Activated T-helper 1 cell treated with Interleukin-2 at 50 U/mL for 16 hours (primary cell): ENCODE measurements at places on chromosomes 12 and 14.

GRCh38 chr12:57829025-57829777 is 10.7 kb upstream of the AVIL start:
- no peak for DNase-seq

DNA sequence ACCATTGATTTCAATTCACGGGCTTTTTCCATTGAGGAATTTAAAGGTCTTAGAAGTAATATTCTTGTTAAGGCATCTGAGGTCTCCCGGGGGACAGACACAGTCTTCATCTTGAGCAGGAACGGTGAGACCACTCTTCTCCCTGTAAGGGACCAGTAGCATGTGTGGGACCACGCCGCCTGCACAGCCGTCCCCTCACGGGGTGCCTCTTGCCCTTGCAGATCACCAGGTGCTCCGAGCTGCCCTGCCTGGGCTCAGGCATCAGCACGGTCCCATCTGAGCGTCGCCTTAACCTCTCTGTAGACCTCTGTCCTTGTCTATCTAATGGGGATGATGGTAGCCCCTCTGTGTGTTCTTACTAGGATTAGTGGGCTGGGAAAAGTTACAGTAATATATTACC is 74.1 kb downstream of the PPP2R5C start:
- DNase-seq = no peak

- DNase-seq = no peak
These were observed 9.1 kb downstream of the MTRFR start for GRCh38 chr12:123242116-123242904.

- DNase-seq = no peak
These were observed 25.0 kb downstream of the PDZRN4 start for GRCh38 chr12:41213107-41213506.

- no peak for DNase-seq
These were observed 471.2 kb downstream of the DIO2 start for GRCh38 chr14:79740066-79740601.

DNA sequence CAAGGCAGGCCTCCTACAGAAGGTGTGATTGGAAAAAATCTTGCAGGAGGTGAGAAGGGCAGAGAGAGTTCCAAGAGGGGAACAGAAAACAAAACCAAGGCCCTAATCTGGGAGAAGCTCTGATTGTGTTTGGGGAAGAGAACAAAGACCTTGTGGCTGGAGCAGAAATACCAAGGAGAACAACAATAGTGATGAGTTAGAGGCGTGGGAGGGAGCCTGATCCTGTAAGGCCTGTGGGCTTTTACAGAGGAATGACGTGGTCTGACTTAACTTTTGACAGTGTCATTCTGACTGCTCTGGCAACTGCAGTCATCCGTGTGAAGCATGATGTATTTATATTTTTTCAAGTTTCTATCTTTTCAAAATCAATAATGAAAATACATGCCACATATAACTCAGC is 200.6 kb downstream of the ANO4 start:
- DNase-seq = no peak

DNA sequence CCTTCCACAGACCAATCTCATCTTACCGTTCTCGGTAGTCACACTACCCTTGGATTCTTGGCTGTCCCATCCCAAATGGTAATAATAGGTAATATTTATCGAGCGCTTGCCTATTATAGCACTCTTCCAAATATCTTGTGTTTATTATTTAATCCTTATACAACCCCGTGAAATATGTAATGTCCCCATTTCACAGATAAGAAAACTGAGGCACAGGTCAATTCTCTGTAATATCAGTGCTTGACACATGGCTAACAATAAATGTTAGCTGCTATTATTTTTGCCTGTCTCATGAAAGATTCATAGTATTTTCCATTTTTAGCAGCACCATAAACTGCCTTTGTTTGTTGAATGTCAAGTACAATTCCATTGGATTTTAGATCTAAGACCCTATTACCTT is 4.5 kb downstream of the TMX1 start:
- no peak for DNase-seq

DNA sequence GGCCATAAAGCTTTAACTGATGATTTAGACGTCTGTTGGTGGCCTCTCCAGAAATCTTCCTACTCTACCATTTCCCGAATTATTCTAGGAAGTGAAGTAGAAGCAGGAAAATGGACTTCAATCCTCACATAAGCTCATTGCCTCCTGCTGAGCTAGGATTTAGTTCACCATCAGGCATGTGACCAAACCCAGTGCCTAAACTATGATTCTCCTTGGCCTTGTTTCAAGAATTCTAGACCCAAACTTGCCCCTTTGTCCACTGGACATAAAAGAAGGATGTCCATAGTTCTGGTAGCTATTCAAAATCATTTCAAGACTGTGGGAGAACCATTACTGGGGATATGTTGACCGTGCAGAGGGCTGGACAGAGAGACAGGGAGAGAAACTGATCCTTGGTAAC is 105.8 kb downstream of the C12orf50 start:
- no peak for DNase-seq

GRCh38 chr12:101743724-101744472 is 4.6 kb upstream of the SYCP3 start:
- DNase-seq = no peak

DNA sequence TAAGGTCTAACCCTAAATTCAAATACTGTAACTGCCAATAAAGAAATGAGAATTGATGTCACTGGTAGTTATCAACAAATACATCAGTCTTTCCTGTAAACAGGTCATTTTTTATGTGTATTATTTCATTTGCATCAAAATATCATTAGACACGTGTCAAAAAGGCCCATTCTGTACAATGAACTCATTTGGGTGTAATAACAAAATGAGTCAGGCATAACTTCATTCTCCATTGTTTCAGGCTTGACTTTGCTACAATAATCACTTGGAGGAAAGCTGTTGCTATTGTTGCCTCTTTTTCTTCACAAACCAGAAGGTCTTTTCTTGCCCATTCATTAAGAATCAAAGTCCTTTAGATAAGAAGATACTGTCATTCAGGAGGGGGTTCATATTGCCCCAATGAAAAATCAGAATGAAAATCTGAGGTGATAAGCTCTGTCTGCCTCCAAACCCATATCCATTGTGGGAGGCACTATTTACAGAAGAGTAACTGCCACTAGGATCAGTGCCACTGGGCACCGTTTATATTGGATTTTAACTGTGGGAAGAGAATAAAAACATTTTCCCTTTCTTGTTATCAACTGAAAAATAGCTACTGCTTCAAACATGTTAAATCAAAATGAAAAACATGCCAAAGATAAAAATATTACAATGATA is 10.1 kb downstream of the ENTPD5 start:
- DNase-seq = no peak

GRCh38 chr14:22152161-22152870 is 436.7 kb downstream of the DAD1 start:
- DNase-seq = no peak

DNA sequence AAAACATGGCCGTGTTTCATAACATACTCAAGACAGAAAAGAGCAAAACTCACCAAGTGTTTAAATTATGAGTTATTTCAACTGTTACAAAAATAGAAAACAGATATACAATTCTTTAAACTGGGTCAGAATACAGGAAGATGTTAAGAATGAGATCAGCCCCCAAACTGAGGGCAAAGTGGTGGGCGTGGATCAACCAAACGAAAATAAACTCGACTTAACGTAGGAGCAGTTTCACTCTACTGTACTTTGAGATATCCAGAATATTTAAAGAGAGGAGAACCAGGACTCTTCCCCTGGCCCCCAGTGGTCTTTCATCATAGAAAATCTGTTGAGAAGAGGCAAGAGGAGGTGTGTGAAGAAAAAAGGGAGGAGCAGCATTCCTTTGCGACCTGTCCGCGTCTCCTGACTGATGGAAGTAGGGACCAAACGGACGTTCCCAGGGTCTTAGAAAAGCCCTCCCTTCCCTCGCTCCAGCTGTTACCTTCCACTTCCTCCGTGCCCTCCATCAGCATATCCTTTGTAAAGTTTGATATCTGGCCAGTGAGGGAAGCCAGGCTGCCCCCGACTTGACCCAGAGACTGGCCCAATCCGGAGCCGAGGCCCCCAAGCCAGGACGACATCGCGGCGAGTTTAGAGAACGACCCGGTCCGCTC is 668 bp downstream of the TRIP11 start:
- DNase-seq = no peak

DNA sequence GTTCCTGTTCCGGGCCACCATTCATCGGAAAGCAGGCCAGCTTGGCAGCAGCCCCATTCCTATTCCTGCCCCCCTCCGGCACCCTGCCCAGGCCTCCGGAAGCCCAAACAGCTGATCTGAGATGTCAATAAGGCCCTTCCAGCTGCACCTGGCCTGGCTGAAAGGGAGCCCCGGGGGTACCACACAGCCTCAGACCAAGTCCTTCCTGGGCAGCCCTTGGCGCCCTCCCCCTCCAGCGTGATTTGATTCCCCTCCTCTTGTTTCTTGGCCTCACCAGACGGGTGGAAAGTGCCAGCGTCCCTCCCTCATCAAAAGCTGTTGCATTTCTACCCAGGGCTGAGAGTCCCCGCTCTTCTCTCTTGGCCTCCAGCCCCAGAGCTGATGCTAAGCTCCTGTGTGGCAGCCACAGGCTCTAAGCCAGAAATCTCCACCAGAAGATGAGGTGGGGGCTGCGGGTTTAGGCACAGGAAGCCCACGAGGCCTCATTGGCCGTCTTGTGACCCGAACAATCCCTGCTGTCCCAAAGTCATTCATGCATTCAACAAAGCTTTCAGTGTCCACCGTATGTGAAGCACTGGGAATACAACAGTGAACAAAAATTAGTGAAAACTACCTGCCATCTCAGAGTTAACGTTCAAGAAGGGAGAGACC is 215.4 kb downstream of the SLC41A2 start:
- no peak for DNase-seq

DNA sequence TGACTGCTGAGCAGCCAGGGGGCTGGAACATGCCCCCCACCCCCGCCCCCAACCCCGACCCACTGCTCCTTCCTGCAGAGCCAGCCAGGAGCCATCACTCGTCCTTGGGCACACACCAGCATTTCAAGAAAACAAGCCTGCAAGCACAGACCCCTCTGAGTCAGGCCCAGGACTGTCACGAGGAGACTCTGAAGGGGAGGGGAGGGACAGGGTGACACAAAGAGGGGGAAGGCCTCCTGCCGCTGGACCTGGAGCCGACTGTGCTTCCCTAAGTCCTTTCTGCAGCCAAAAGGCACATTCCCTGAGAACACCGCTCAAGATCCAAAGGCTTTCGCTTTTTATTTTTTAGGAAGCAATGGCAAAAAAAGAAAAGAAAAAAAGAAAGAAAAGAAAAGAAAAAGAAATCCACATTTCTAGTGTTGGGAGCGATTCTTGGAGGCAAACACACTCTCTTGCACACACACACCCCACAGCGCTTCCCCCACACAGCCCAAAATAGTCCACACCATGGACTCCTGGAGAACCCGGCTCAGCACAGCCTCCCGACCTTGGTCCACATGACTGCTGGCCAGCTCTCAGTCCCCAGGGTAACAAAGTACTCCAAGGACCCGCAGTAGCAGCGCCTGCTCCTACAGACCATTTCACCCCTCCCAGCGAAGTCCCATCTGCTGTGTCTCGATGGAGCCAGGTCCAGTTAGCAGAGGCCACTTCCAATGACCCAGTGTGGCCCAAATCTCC is 101.7 kb downstream of the DPF3 start:
- DNase-seq = no peak

- DNase-seq = no peak
These were observed 47.3 kb upstream of the MED13L start for GRCh38 chr12:116324654-116325335.

DNA sequence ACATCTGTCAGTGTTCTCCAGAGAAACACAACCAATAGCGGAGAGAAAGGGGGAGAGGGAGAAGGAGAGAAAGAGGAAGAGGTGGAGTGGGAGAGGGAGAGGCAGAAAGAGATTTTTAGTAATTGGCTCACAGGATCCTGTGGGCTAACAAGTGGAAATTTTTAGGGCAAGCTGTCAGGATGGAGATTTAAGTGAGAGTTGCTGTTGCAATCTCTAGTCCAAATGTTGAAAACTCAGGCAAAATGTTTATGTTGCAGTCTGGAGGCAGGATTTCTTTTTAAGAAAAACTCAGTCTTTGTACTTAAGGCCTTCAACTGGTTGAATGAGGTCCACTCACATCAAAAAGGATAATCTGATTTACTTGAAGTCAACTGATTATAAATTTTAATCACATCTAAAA is 12.5 kb upstream of the GLIPR1L2 start:
- DNase-seq = no peak

DNA sequence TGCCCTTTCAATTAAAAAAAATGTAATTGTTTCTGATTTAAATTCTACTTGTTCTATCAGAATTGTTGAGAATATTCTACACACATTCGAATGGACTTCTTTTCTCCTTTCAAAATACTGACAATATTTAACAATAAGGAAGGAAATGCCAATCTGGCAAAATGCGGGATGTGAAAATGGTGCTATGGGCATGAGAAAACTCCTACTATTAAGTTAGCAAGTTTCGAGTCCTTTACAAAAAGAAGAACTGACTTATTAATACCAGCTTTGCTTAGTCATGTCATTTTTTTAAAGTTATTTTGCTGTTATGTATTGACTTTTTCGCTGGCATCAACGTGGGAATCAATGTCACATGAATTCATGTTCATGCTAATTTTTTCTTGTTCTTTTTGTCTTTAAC is 31.7 kb upstream of the ARL1 start:
- no peak for DNase-seq

GRCh38 chr12:105406497-105406896 is 76.0 kb downstream of the C12orf75 start:
- DNase-seq = no peak

GRCh38 chr14:100782516-100783320 is 43.2 kb upstream of the MEG3 start:
- DNase-seq = no peak

GRCh38 chr12:111409403-111409779 is 3.7 kb downstream of the SH2B3 start:
- DNase-seq = no peak

- no peak for DNase-seq
These were observed 83.6 kb downstream of the WNK1 start for GRCh38 chr12:835754-836518.

DNA sequence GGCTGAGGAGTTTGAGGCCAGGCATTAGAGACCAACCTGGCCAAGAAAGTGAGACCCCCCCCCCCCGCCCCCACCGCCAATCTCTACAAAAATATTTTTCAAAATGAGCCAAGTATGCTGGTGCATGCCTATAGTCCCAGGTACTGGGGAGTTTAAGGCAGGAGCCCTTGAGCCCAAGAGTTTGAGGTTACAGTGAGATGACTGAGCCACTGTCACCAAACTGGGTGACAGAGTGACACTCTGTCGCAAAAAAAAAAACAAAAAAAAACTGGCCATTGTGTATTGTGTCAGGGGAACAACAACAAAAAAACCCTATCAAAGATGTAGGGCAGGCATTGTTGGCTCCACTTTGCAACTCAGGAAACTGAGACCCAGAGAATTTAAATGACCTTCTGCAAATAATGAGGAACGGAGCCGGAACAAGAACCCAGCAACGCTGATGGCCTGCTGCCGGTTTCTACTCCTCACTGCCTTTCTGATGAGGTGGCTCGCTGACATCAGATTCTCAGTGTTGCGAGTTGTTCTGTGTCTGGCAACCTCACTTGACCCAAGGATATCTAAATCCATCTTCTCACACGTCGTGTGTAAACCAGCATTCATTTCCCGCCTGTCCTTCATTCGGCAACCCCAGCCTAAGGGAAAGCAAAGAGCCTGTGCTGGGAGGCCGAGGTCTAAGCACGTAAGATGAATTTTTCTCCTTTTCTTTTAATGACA is 195.2 kb upstream of the CRY1 start:
- no peak for DNase-seq
